ENCODE measurements at places on chromosomes 13 and 19.

DNA sequence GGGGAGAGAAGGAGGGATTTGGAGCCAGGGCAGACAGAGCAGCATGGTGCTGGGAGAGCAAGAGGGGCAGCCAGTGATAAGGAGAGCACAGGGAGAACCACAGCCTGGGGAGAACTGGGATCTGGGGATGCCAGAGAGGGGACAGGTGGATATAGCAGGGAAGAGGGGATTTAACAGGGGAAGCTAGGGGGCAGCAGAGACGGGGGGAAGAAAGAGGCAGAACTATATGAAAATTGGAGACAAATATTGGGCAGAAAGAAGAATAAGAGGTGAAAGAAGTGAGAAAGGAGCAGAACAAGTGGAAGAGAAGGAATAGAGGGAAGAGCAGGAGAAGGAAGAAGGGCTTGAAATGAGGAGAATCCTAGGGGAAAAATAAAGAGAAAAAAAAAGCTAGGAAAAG lies 6.5 kb upstream of the ZNF528 start:
- DNase-seq = no peak

DNA sequence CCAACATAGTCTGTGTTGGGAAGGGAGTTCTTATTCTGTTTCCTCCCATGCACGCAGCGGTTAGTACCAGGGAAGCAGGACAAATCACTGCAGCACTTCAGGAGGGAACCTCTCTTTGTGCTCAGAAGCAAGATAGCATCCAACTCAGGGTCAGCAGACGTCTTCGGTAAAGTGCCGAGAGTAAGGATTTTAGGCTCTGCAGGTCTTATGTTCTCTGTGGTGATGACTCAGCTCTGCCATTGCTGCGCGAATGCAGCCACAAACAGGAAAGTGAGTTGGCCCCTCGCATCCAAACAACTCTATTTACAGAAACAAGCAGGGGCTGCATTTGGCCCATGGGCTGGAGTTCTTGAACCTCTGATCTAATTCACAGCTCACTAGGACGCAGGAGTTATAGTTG lies 122.1 kb upstream of the SPATA13 start:
- no peak for DNase-seq

DNA sequence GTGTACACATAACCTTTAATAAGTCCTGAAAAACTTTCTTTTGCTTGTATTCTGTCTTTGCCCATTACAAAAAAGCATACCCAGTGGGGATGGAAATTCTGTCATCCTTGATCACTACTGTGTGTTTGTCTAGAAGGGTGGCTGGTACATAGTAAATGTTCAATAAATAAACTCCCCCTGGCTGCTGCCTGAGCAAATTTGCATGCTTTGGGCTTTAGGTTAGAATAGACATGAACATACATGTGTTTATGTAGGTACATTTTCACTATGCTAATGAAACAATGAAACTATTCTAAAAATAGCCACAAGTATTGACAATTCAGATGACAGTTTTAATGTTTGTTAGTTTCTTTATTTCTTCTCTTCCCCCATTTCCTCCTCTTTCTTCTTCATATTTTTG lies 36.1 kb downstream of the TNFSF13B start:
- DNase-seq = no peak

DNA sequence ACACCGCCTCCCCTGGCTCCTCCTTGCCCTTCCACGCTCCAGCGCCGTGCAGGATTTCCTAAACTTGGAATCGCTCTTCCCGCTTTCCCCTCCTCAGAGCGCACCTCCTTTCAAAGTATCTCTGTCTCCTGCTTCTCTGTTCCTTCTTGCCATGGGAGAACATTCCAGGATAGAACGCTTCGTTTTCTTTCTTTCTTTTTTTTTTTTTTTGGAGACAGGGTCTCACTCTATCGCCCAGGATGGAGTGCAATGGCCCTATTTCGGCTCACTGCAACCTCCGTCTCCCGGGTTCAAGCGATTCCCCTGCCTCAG lies 574 bp upstream of the XPO4 start:
- no peak for DNase-seq

DNA sequence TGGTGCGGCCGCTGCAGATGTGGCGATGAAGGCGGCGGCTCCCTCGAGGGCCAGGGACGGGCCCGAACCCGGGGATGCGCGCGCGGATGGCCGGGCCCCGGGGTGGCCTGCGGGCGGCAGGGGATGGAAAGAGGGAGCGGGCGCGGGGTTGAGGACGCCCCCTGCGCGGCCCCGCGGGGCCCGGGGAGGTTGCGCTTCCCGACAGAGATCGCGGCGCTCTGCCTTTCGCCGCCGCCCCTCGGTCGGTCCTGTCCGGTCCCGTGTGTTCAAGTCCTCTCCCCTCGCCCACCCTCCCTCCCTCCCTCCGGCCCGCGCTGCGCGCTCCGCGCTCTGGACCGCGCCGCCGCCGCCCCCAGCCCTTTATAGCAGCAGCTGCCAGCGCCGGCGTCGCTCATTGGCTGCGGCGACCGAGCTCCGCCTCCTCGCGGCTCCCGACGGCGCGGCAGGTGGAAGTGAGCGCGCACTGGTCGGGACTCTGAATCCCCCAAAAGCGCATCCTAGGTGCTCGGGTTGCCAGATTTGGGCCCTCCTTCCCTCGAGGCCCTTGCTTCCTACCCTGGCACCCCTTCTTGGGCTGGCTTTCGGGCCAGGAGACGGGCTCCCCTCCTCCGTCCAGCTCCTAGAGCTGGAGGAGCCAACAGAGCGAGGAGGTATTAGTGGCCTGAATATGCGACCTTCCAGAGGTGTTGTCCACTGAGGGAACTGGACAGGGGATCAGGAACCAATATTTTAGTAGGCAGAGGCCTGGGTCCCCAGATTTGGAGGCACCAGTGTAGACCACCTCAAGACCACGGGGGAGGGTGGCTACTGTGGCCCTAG lies at the start of gene ELAVL3:
ELAVL3 (minus strand) TSS at position 332 of the 819 bp plus-strand sequence. CDS start 438 bp downstream, outside the sequence.
- no peak for DNase-seq

- no peak for DNase-seq
Observed at GRCh38 chr13:113539822-113540221, 44.7 kb upstream of the TFDP1 start.

GRCh38 chr13:45229172-45229571 lies 28.3 kb upstream of the KCTD4 start:
- DNase-seq = no peak

Data from inflammatory macrophage (primary cell).